Pancreas (tissue), 10 donors: ENCODE measurements at places on chromosomes 4 and X. TPM values are rescaled to one million over a fixed set of nuclear protein-coding genes. Genes with fewer than 3 reads are reported as not detected.

Gene OTUD4
- polyA plus RNA-seq = 9.3 TPM

DNA sequence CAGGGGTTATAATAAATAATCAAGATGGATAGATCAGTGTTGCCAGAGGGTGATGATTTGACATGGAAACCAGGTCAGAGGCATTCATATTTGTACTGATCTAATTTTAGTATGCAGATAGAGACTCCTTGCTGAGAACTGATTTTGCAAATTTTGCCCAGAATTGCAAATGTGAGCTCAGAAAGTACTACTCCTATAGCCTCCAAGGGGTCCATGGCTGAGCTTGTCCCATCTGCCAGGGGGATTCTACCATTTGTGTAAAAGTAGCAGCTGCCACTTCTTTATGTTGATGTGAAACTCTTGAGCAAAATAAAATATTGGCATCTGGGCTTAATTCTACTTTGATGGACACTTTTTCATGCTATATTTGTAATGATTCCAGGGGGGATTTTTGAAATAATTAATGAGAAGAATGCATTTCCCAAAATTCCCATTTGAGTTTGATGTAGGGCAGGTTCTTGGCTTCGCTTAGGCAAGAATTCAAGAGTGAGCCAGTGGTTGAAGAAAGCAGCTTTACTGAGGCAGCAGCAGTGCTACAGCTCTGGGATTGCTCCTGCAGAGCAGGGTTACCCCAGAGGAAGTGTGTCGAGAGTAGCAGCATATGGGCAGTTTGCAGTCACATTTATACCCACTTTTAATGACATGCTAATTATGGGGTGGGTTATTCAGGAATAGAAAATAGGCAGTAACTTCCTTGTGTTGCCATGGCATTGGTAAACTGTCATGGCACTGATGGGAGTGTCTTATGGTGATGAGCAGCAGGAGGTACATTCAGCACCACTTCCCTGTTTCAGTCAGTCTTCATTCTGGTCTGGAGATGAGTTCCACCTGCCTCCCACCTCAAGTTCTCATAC, 38.7 kb upstream of the DCLK2 start:
- H3K27ac ChIP-seq = no peak overlapping the region
- DNase-seq = no peak
- no peaks in the 10 kb centered on the region for H3K36me3 ChIP-seq
- no peak overlapping the region for H3K4me3 ChIP-seq

Gene ZNF630
- polyA plus RNA-seq = 1.5 TPM

DNA sequence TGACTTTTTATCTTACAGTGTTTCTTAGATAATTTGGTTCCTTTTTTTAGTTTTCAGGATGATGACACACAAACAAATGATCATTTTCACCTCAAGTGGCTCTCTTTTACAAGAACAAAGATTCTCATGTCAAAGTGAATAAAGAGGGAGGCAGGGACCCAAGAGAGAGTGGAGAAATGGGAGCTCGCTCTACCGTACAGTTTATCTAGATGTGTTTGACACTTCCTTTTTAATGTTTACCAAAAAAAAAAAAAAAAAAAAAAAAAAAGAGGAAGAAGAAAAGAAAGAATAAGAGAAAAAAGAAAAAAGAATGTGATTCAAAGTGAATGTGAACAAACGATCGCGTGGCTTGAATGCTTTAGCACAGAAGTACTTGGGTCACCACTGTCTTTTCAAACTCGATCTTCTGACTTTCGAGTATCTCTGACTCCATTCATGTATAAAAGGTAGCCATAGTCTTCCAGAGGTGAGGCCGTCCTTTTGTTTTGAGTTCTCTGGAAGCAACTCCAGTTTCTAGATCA, 75.6 kb upstream of the GRXCR1 start:
- no peaks in the 10 kb centered on the region for H3K4me1 ChIP-seq
- DNase-seq = no peak
- H3K36me3 ChIP-seq = no peaks in the 10 kb centered on the region
- no peak overlapping the region for H3K4me3 ChIP-seq

Gene PHKA1
- polyA plus RNA-seq = 4.3 TPM

DNA sequence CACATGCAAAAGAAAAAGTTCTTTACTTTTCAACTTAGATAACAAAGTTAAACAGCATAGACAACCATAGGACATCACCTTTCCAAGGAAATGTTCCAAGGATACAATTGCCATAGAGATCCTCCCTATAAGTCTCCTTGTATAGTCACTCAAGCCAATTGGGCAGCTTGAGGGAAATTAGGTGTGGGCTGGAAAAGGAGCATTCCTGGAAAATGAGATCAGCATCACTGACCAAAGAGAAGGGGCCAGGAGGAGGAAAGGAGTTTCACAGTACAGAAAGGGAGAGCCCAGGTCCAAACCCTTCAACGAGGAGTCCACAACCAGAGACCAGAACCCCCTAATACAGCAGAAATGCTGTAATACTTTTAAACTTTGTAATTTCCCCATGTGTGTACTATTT, 91.5 kb upstream of the PPARGC1A start:
- no peaks in the 10 kb centered on the region for H3K4me1 ChIP-seq
- H3K4me3 ChIP-seq = no peak overlapping the region
- no peak for DNase-seq
- H3K36me3 ChIP-seq = no peaks in the 10 kb centered on the region
- H3K27me3 ChIP-seq = no peaks in the 10 kb centered on the region
- H3K27ac ChIP-seq = no peak overlapping the region

Gene HDAC8
- polyA plus RNA-seq = 15.2 TPM

DNA sequence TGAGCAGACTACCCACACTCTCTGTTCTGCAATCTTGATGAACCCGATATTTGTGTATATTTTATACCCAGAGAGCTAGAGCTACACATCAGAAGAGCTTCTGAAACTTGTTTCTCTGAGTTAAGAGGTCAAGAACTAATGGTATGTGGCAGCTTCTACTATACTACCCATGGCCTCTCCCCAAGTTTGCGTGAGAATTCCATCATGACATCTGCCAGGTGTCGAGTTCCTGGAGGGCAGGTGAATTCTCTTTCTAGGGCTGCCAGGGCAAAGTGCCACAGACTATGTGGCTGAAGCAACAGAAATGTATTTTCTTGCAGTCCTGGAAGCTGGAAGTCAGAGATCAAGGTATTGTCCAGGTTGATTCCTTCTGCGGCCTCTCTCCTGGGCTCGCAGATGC, 4.4 kb downstream of the SORCS2 start:
- no peak overlapping the region for H3K4me3 ChIP-seq
- DNase-seq = no peak
- H3K27me3 ChIP-seq = no peaks in the 10 kb centered on the region
- H3K4me1 ChIP-seq = no peaks in the 10 kb centered on the region
